Cerebellum (tissue), 4 donors: ENCODE measurements at places on chromosomes 5 and 9. TPM values are rescaled to one million over a fixed set of nuclear protein-coding genes. Genes with fewer than 3 reads are reported as not detected.

The PCDHA1 gene
- 7.5 TPM for total RNA-seq

GRCh38 chr9:312596-313320 is 98.1 kb downstream of the DOCK8 start:
- no peak for DNase-seq

DNA sequence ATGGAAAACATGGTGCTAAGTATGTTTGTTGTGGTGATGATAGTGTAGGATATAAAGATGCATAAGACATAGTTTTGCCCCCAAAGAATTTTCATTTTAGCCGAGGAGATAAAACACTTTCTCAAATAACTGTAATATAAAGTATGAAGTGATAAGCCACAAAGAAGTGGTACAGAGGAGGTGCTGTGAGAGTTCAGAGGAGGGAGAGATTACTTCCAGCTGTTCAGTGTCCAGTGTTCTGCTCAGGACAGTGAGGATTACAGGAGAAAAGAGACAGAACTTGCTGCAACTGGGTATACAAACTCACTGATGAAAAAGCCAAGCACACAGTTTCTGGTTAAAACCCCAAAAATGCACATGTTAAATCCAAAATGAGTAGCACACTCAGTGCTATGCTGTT is 309.3 kb downstream of the KIAA0825 start:
- no peak for DNase-seq

The CTSV gene
- total RNA-seq: 1.3 TPM

- DNase-seq: no peak
These were observed 33.6 kb upstream of the GABRP start for GRCh38 chr5:170749911-170750431.

The RABL6 gene
- 42.2 TPM for total RNA-seq

DNA sequence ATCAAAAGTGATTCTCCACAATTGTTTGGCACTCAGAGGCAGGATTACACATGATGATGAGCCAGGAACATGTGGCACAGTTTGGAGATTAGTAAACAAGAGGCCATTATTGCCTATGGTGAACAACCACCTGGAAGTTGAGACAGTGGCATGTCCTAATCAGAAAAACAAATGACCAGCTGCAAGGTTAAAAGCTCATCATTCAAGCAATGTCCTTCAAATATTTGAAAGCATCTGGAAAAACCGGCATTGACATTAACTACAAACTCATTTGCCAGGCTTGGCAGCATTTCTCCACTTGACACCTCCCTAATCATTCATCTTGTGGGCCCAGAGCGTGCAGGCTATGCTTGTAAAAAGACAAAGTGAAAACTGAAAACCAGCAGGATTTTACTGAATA is 80.6 kb upstream of the MEGF10 start:
- DNase-seq: no peak

The RNF180 gene
- 55.3 TPM for total RNA-seq

GRCh38 chr9:93951655-93952118 is 3.5 kb downstream of the BARX1 start:
- DNase-seq: no peak

GRCh38 chr9:123928533-123929176 is 1.3 kb downstream of the DENND1A start:
- no peak for DNase-seq

- DNase-seq: peak; percentile 15
These were observed 196.3 kb downstream of the ZNF462 start for GRCh38 chr9:107059220-107059619.

DNA sequence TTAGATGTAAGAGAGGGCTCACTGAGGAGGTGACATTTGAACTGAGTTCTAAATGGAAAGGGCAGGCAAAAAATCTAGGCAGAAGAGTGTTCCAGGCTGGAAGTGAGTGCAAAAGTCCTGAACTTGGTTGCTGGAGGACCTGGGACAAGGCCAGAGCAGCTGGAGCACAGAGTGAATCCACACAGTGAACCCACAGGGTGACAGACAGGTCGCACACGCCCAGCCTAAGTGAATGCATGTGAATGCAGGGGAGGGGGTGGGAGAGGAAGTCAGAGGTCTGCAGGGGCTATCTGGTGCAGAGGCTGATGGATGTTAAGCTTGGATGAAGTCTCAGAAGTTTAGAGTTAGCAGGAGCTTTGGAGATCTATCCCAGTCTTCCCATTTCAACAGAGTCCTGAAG is 556 bp upstream of the TTF1 start:
- no peak for DNase-seq

DNA sequence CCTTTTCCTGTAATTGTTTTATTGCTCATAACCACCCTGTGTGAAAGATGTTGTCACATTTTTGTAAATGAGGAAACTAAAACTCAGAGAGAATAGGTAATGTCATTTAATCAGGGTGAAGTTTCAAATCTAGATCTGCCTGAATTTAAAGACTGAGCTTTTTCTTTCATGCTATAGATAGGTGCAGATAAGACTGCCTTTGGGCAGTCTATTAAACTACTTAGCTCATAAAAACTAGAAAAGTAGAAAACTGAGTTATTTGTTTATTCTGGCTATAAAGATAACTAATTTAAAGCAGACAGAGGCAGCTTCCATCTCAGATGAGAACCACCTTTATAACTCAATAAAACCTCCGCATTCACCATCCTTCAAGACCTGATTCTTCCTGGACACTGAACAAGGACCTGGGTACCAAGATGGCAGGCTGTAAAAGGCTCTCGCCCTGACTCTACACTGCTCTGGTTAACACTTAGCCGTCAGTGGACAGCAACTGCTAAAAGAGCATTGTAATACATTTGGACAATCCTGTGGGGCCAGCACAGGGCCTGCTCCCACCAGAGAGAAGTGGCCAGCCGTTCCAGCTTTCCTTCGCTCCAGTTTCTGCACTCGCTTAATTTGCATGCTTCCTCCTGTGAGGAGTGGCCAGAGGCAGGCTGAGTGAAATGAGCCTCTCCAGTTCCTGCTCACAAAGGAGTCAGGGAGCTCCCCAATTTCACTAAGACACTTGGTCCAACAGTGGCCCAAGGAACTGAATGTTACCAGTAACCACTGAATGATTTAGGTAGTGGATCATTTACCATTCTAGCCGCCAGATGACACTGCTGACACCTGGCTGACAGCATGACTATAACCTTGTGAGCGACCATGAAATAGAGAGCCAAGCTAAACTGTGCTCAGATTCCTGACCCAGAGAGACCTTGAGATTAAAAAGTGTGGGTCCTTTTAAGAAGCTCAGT is 566.4 kb downstream of the EFNA5 start:
- DNase-seq: no peak

GRCh38 chr5:108521841-108522506 is 140.1 kb upstream of the FBXL17 start:
- peak; percentile 3 for DNase-seq

The PDCD1LG2 gene
- 0.09 TPM for total RNA-seq

GRCh38 chr9:95880021-95880690 is 4.7 kb downstream of the ERCC6L2 start:
- DNase-seq: no peak

- DNase-seq: no peak
These were observed 18.0 kb downstream of the RXRA start for GRCh38 chr9:134344068-134344799.

- DNase-seq: no peak
These were observed 170.0 kb downstream of the FGF18 start for GRCh38 chr5:171589461-171589860.

The SLC23A1 gene
- not detected for total RNA-seq

GRCh38 chr5:34891981-34892380 is 23.3 kb downstream of the RAD1 start:
- no peak for DNase-seq

GRCh38 chr5:76326577-76327302 is 76.3 kb upstream of the IQGAP2 start:
- DNase-seq: no peak

DNA sequence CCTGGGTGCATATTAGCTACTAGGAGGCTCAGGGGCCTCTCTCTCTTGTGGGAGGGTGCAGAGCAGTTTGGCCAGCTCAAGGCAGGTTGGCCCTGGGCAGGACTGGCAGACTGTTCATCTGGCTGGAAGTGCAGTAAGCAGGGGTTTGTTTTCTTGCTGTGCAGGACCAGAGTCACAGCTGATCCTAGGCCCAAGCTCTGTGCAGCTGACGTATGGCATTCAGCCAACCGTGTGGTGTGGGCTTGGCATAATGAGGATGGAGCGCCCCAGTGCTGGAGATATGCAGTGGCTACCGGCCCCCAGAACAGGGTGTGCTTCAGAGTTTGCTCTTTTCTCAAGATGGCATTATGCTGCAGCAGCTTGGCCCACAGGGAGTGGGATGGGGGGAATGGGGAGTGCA is 31.0 kb upstream of the PHF24 start:
- DNase-seq: no peak

DNA sequence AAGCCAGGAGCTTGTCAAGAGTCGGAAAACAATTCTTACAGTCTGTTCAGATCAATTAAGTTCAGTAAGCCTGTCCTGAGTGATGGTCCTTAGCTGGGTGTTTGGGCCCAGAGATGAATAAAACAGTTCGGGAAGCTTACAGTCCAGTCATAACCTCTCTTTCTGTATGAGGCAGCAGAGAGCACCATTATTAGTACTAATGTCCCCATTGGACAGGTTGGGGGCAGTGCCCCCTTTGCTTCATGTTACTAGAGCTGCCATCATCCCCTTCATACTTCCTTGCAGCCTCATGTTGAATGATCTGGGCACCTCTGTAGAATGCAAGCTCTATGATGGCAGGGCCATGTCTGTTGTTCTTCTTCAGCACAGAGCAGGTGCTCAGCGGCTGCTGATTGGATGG is 9.8 kb downstream of the DOCK2 start:
- DNase-seq: no peak

The TNFSF8 gene
- total RNA-seq: 0.18 TPM

GRCh38 chr9:92327283-92327850 is 1.6 kb downstream of the CENPP start:
- no peak for DNase-seq

DNA sequence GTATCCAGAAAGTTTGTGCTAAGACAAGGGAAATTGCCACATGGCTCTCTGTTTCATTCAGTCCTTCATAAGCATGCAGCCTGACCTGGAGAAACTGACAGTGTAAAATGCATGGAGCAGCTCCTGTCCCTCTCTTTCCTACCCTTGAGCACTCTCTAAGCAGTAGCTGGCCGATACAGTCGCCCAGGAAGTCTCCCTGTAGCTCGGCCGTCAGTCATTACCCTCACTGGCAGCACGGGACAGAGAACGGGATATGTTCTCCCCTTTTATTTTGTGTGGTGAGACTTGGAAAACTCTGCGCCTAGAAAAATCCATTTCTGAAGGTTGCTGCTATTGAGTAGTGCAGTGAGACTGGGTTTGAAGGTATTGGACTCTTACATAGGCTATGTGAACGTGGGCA is 56.8 kb upstream of the KCNMB1 start:
- no peak for DNase-seq

DNA sequence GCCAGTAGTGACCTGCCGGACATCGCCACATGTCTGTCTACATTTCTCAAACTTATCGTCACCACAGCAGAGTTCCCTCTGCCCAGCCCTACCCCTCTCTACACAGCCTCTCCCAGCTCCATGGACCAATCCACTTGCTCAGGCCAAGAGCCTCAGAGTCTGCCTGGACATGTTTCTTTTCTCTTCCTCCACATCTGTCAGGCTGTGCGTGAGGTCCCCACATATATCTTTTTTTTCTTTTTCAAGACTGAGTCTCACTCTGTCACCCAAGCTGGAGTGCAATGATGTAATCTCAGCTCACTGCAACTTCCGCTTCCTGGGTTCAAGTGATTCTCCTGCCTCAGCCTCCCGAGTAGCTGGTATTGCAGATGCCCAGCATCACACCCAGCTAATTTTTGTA is 62.7 kb upstream of the GGTA1 start:
- no peak for DNase-seq

- no peak for DNase-seq
These were observed 1095.2 kb upstream of the EDIL3 start for GRCh38 chr5:85479849-85480248.

The SLC34A3 gene
- total RNA-seq: not detected

DNA sequence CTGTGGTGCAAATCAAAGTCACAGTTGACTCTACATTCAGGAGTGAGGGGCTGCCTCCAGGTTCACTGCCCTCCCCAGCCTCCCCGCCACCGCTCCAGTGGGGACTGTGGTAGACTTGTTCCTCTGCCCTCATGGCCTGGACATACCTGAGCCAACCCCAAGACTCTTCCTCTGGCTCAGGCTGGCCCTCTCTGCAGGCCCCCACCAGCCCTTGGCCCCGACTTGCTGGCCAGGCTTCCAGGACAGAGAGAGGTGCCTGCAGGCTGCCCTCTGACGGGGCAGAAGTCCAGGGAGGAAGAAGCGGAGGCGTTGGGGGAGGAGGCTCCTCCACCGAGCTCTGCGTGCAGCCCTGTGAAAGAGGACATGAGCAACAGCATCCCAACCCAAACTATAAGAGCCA is 2.8 kb upstream of the SARDH start:
- peak; percentile 68 for DNase-seq

The TMC1 gene
- 0.45 TPM for total RNA-seq

DNA sequence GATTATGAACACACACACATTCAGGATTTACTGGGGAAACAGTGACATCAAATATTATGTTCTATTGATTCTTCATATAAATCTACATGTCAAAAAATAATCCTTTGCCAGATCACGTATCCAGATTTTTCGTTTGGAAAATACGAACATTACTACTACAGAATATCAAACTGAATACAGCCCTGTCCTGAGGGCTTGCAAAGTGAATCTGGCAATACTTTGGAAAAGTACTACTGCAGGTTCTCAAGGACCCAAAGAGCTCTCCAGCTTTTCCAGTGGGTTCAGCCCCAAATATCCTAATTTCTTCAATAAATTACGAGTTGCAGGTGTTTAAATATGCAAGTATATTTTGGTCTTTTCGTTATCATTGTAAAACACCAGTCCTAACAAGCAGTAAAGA is 411 bp upstream of the NDUFS4 start:
- DNase-seq: peak; percentile 31

The KIF24 gene
- total RNA-seq: 5.9 TPM

GRCh38 chr5:24767086-24767485 is 122.3 kb upstream of the CDH10 start:
- no peak for DNase-seq

- no peak for DNase-seq
These were observed 1.9 kb upstream of the CARD19 start for GRCh38 chr9:93093877-93094657.

DNA sequence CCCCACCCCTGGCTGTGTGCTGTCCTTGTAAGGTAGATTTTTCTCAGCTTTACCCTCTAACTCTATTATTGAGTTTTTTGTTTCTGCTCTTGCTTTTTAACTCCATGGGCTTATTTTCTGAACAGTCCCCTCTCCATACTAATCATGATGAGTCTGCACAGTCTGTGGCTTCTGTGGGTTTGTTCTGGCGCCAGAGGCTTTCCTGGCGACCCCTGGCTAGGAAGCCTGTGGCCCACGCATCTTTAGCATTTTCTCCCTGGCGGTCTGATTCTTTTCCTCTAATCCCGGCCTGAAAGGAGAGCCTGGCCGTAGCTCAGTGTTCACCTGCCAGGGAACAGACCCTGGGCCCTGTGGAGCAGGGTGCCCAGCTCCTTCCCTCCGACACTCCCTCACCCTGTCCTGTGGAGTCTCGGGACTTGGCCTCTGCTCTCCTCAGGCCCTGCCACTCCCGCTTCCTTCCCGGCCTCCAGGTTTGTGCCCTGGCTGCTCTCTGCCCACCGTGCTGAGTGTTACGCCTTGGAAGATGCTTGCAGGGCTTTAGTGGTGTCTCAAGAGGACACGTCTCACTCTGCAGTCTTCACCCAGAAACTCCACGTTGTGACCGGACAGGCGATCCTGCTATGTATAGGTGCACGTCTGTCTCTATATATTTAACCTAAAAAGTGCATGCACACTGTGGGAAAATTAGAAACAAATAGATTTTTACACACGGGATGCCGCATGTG is 31.7 kb upstream of the LRRC14B start:
- DNase-seq: no peak

The ZNF462 gene
- total RNA-seq: 102 TPM
